ENCODE measurements at places on chromosomes 4 and X. TPM values are rescaled to one million over a fixed set of nuclear protein-coding genes. Genes with fewer than 3 reads are reported as not detected.

NUDT11 gene
- polyA plus RNA-seq, result 7.6 TPM

ADAMTS3 gene
- 0.99 TPM for polyA plus RNA-seq

TRIM75 gene
- polyA plus RNA-seq, result not detected

KLF3 gene
- polyA plus RNA-seq, result 8.9 TPM

NEXMIF gene
- polyA plus RNA-seq, result not detected

GRCh38 chr4:38682336-38682735 is 18.3 kb downstream of the KLF3 start:
- no peaks in the 10 kb centered on the region for H3K27me3 ChIP-seq
- no peak overlapping the region for H3K27ac ChIP-seq
- peaks cover 41% of the 10 kb centered on the region for H3K36me3 ChIP-seq
- H3K4me3 ChIP-seq, result no peak overlapping the region
- peaks cover 10% of the 10 kb centered on the region for H3K4me1 ChIP-seq

GRCh38 chrX:13387666-13388494 is 68.0 kb upstream of the ATXN3L start:
- H3K4me3 ChIP-seq, result no peak overlapping the region
- peaks cover 17% of the 10 kb centered on the region for H3K4me1 ChIP-seq
- H3K36me3 ChIP-seq, result no peaks in the 10 kb centered on the region
- no peaks in the 10 kb centered on the region for H3K27me3 ChIP-seq
- peak overlapping the region; percentile 73 for H3K27ac ChIP-seq

DNA sequence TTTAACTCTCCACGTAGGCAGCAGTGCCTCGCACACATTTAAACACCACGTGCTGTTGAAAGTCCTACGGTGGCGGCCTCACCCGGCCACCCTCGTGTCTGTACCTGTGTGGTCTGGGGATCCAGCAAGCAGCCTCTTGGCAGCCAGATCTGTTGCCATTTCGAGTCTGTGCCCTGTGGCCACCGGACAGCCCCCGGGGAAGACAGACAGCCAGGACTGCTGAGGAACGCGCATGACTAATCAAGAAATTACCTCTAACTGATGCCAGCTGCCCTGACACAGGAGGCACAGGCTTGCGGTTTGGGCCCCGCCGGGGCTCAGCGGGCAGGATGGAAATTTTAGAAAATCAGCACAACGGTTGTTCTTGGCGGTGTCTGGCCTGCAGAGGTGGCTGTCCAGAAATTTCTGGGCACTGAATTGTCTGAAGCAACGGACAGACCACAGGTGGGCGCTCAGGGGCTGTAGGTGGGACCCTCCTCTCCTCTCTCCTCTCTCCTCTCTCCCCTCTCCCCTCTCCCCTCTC is 15.6 kb upstream of the ASMTL start:
- H3K36me3 ChIP-seq, result no peaks in the 10 kb centered on the region
- H3K27me3 ChIP-seq, result peaks cover 50% of the 10 kb centered on the region
- no peak overlapping the region for H3K27ac ChIP-seq
- DNase-seq, result no peak
